ENCODE measurements at places on chromosomes 6 and 20.

- DNase-seq: no peak
These were observed 233.2 kb upstream of the SOX4 start for GRCh38 chr6:21360336-21360735.

DNA sequence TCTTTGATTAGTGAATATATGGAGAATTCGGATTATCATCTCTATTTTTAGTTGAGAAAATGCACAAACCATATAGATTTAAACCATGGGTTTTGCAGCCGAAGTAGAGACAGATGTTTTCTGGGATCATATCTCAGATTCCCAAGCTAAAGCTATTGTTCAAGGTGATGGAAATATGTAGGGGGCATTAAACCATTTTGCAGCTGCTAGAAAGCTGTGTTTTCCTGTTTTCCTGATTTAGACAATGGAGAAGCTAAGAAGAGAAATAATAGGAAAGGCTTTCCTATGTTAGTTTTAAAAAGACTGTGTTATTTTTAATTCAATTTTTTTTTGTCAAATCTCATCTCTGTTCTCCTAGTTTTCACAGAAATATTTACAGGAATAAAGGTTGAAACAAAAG, 6.2 kb downstream of the CD93 start:
- no peak for DNase-seq

GRCh38 chr6:18595774-18596530, 208.8 kb downstream of the RNF144B start:
- peak; percentile 38 for DNase-seq

GRCh38 chr20:54223751-54224150, 15.9 kb downstream of the PFDN4 start:
- DNase-seq: no peak

DNA sequence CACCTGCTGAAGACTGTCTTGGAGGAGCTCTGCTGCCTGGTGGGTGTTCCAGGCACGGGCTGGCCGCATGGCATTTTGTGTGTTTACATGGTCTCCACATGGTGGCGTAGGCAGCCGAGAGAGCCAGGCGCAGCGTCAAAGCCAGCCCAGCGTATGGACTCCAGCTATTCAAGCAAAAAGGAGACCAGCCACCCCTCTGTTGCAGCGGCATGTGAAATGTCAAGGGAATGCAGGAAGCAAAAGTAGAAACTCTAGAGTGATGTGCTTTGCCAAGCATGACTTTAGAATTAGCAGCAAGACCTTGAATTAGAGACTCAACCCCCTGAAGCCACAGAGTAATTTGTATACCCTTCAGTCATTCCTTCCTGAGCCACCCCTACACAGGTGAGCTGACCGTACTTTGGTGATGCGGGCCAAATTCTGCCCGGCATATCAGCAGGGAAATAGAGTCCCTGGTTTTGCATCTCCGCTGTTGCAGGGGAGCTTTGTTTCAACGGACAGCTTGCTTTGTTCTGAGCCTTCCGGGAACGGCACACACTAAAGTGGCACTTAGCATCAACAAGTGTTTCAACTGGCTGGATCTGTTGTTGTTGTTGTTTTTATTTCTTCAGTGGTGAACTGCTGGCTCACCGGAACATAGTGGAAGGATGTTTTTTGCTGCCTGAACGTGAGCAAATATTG, 48.5 kb downstream of the FNDC1 start:
- DNase-seq: no peak

- no peak for DNase-seq
These were observed 272.0 kb downstream of the ARID1B start for GRCh38 chr6:157049133-157049532.

DNA sequence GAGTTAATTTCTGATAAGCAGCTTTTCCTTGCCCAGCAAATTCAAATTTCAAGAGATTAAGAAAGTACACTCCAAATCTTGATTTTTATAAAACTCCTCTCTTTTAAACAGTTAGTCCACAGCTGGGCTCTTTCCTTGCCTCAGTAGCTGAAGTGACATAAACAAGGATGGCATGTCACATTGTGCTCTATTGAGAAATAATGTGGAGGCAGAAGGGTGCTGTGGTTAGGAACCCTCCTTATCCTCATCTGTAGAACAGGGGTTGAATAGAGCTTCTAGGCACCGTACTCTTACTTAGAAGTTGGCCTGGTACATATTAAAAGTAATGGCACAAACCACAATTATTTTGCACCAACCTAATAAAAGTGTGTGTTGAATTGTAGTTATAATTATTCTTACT, 70.3 kb downstream of the RSPO3 start:
- DNase-seq: no peak

GRCh38 chr20:37479925-37480691, 40.9 kb upstream of the NNAT start:
- no peak for DNase-seq

GRCh38 chr6:107077710-107078109, 37.6 kb downstream of the BEND3 start:
- no peak for DNase-seq

DNA sequence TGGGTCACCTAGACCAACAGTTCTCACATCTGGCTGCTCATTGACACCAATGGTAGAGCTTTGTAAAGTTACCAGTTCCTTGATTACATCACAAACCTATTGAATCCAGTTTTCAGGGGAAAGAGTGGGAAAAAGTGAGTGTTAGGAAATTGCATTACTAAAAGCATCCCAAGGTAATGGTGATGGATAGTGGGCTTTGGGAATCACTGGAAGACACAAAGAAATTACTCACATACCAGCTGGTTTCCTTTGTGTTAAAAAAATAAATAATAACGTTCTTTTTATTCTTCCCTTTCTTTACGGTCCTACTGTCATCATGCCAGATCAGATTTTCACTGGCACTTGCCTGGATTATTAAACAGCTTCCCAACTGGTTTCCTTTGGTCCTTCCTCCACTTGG, 370.7 kb downstream of the RFPL4B start:
- no peak for DNase-seq

DNA sequence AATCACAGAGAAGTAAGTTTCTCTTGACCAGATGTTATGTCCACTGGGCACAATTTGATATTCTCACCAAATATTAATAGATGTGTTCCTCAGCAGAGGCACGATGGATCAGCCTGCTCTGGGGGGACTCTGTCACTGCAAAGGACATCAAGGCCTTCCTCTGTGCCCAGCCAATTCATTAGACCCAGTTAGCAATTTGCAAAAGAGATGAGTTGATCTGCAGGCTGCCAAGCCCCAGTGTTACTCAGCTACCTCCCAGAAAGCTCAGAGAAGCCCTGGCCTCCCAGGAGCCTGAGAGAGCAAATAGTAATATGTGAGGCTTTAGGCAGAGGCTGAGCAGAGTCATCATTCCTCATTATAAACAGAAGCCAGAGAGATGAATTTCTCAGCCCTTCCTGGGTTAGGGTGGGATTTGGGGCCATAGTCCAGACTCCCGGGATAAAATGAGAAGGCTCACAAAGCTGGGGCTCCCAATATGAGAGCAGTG, 54.2 kb downstream of the ZNF831 start:
- DNase-seq: no peak

DNA sequence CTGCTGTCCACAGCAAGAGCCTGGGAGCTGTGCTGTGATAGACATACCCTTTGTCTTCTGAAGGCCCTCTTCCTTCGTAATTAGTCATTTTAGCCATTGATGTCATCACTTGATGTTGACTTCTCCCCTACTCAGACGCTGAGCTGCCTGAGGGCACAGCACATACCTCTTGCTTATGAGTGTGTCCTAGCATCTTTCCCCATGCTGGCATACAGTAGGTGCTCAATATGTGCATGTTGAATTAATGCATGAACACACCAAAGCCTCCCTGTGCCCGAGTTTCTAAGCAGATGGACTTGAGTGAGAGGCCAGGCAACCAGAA, 35.8 kb upstream of the FAM83D start:
- no peak for DNase-seq

DNA sequence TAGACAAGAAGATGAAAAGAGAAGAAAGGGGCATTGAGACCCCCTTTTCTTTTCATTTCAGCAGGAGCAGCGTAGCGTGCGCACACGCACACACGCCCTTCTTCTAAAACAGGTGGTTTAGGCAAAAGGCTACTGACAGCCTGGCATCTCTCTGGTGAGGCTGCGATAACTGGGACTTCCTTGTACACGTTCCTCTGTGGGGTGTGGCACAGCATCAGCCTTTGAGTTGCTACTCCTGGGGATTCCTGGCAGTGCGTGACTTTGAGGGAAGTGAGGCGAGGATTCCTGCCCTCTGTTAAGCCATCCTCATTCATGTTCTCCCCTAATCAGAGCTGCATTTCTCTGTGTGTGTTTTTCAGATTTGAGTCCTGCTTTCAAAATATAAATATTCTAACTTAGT, 94.7 kb downstream of the TMEM170B start:
- DNase-seq: no peak

- DNase-seq: no peak
These were observed 62.3 kb downstream of the KIAA0319 start for GRCh38 chr6:24583463-24584381.

GRCh38 chr6:35195120-35195780, 18.5 kb upstream of the SCUBE3 start:
- no peak for DNase-seq

- DNase-seq: no peak
These were observed 35.4 kb downstream of the MDFI start for GRCh38 chr6:41673704-41674000.

DNA sequence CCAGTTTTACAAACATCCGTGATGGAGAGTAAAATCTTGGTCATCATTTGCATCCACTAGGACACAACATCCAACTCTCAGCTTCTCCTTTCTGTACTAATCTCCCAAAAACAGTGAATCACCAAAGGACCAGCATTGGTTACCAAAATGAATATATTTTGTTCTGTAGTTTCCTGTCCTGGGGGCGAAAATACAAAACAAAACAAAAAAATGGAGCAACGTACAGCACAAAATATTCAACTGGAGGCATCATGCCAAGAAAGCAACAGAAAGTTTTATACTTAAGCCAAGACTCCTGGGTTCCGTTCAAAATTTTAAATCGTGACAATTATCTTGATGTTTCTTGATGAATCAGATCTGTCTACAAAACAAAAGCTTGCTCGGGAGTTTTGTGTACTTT, 126.6 kb upstream of the CCDC28A start:
- DNase-seq: peak; percentile 42
